Ascending aorta (tissue), 2 donors: ENCODE measurements at places on chromosomes 6 and 20.

DNA sequence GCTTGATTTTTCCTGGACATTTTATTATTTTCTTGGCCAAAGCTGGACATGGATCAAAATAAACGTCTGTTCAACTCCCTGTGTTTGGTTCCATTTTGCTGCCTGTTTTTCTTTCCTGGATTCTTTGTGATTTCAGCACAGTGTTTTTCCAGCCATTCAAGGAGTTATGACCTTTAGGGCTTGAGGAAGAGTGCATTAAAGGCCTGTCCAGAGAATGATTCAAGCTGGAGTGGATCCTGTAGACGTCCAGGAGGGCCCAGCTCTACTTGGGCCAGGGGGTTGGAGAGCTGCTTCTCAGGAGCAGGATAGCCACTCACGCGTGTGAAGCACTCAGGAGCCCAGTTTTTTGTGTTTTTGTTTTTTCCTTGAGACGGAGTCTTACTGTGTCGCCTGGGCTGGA lies 56.5 kb upstream of the IER3 start:
- no peak for DNase-seq

DNA sequence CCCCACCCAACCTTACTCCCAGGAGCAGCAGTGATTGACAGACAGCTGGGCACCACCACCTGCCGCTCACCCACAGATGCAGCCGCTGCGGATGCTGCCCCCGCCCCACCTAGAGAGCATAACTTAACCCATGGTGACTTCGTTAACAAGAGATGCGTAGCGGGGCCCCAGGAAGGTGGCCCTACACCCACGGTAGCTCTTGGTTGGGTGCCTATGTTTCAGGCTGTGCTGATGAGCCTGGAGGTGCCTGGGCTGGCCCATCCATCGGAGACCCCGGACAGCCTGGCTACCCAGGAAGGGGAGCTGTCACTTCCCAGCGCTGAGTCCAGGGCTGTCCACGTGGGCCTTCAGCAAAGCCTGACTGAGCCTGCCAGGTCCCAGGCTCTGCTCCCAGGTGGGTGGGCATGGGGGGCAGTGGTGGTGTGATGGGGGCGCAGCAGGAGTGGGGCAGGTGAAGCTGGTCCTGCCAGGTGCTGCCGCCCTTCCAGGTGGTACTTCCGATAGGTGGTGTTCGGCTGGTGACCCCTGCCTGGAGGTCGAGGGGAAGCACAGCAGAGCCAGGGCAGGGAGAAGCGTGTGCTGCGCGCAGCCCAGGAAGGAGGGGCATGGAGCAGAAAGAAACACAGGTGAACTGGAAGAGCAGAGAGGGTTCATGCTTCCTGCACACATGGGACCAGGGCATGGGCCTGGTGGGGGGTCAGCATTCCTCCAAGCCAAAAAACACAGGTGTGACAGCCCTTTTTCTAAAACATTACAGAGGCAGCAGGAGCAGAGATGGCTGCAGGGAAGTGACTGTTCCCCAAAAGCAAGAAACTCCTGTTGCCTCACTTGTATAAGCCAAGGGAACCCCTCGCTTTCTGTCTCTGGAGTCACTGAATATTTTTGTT lies 56.9 kb downstream of the SYNJ2 start:
- no peak for DNase-seq

DNA sequence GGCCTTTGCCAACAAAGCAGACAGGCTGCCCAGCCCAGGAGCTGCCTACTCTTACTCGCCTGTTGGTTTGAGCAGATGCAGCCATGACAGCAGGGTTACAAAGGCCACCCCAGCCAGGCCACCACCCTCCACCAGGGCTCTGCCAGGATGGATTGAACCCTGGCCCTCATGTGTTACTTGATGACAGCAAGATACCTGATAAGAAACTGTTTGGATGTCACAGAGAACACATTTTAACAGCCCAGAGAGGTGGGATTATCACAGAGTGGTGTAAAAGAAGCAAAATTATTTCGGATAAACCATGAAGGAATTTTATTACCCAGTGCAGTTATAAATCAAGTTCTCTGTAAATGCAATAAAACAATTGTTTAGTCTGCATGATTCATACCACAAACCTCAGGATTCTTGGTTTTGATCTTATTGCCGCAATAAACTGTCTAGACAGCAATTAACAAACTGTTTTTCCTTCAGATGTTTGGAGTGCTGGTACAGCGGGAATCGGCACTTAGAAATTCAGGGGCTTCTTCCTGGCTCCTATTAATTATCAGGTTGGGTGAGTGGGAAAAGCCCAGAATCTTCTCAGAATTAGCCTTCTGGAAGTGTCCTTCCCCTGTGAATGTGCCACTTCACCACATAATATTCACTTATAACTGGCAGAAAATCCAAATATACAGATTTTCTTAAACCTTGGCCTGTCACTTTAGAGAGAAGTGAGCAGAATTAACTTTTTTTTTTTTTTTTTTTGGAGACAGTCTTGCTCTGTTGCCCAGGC lies 58.0 kb upstream of the SALL4 start:
- no peak for DNase-seq

GRCh38 chr6:38637756-38638155 lies 2.0 kb downstream of the BTBD9 start:
- no peak for DNase-seq

DNA sequence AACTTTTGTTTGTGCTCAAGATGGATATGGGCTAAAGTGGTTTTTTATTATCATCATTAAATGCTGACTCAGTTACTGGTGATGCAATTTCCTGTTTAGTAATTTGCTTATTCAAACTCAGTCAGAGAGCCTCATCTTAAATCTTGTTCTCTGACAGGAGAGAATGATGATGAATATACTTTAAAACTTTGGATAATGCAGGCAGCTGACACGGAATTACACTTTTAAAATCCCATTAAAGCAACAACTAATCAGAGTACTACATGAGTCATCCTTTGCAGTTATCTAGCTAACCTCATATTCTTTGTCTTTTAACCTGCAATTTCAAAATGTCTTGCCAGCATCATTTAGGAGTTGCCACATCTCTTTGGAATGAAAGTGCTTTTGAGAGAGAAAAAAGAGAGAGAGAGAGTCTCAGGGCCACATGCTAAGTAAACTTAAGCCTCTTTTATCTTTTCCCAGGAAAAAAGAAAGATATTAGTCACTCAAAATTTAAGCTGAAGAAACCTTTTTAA lies 9.2 kb upstream of the C6orf141 start:
- no peak for DNase-seq

GRCh38 chr6:170156448-170157375 lies 134.2 kb downstream of the DLL1 start:
- no peak for DNase-seq

DNA sequence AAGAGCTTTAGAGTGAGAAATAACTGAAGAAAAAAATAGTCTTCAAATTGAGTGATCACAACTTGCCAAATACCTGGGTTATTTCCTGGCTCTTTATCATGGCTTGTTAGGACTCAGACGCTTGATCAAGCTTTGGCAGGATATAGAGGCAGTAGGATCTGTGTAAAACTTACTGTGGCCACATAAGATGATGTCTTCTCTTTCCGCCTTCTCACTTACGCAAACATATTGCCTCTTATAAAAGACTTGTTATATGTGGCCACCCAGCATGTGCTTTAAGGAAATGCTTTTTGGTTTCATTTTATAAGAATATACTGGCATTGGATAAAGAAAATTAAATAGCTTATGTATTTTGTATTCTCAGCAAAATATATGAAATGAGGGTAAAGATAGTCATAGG lies 101.8 kb upstream of the AKIRIN2 start:
- DNase-seq: no peak

- no peak for DNase-seq
Observed at GRCh38 chr6:49826743-49827406, 39.5 kb downstream of the CRISP1 start.
